ENCODE measurements at places on chromosomes 16 and 17. TPM values are rescaled to one million over a fixed set of nuclear protein-coding genes. Genes with fewer than 3 reads are reported as not detected.

The CDIPT gene
- total RNA-seq, result 60.0 TPM

The DUXB gene
- not detected for total RNA-seq

The DNAH3 gene
- 1.2 TPM for total RNA-seq

The KRTAP4-4 gene
- not detected for total RNA-seq

The MT2A gene
- 13.9 TPM for total RNA-seq

The LITAFD gene
- not detected for total RNA-seq

The KRTAP3-1 gene
- total RNA-seq, result not detected

The MEOX1 gene
- total RNA-seq, result not detected

The KRTAP1-3 gene
- not detected for total RNA-seq

The RAB26 gene
- 4.1 TPM for total RNA-seq

The ABAT gene
- 8.8 TPM for total RNA-seq

The HEATR9 gene
- total RNA-seq, result not detected

The SPNS1 gene
- total RNA-seq, result 30.0 TPM

The PPM1E gene
- total RNA-seq, result 15.8 TPM

The KAT8 gene
- total RNA-seq, result 84.8 TPM

The ITGA2B gene
- 13.3 TPM for total RNA-seq

The GPRC5B gene
- total RNA-seq, result 82.5 TPM

The SEZ6 gene
- 3.1 TPM for total RNA-seq

The ALOX12 gene
- 0.66 TPM for total RNA-seq

The CCL16 gene
- not detected for total RNA-seq

The CACNB1 gene
- total RNA-seq, result 13.1 TPM

The JUP gene
- 177 TPM for total RNA-seq

The TMEM238L gene
- not detected for total RNA-seq

The CRYBA1 gene
- not detected for total RNA-seq

Data from GM23338 (cell line).